Left forelimb (tissue), 1 donor: ENCODE measurements at places on chromosomes 5 and 9.
A peak's percentile ranks its signal among the peaks of the same experiment; 100 is the strongest.

DNA sequence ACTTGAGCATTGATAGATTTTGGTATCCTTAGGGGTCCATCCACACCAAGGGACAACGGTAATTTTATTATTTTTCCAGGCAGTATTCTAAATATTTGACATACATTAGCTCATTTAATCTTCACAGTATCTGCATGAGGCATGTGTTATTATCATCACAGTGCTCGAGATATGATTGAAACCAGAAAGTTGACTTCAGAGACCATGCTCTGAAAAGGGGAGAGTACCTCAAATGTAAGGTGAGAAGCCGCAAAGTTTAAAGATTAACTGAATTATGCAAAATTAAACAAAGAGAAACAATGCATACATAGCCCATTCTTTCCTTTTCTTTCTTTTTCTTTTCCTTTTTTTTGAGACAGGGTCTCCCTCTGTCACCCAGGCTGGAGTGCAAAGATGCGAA, 104.1 kb downstream of the SLC25A46 start:
- DNase-seq = no peak

GRCh38 chr5:60887096-60887495, 43.0 kb upstream of the ELOVL7 start:
- DNase-seq = no peak

DNA sequence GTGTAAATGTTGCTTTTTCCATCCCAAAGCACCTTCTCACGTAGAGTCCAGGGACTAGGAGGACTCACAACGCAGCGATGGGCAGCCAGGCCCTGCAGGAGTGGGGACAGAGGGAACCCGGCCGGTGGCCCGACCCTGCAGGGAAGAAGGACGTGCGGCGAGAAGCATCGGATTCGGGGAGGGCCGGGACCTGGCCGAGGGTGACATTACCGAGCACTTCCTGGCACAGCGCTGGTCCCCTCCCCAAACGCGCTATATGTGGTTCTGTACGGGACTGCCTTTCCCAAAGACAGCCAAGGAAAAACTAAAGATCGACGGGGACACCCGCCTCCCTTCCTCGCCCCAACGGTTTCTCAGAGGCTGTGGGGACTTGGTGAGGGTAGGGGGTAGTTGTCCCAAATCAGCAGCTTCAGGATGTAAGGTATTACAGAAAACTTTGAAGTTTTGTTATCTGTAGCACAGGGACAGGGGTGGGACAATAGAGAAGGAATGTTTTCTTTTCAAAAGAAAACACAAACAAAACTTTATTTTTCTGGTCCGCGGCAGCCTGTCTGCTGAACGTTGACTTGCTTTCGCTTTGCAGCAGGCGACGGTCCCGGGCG, 887 bp upstream of the MAP3K1 start:
- DNase-seq = peak; percentile 75

GRCh38 chr5:140035881-140036280, 7.2 kb downstream of the NRG2 start:
- no peak for DNase-seq

DNA sequence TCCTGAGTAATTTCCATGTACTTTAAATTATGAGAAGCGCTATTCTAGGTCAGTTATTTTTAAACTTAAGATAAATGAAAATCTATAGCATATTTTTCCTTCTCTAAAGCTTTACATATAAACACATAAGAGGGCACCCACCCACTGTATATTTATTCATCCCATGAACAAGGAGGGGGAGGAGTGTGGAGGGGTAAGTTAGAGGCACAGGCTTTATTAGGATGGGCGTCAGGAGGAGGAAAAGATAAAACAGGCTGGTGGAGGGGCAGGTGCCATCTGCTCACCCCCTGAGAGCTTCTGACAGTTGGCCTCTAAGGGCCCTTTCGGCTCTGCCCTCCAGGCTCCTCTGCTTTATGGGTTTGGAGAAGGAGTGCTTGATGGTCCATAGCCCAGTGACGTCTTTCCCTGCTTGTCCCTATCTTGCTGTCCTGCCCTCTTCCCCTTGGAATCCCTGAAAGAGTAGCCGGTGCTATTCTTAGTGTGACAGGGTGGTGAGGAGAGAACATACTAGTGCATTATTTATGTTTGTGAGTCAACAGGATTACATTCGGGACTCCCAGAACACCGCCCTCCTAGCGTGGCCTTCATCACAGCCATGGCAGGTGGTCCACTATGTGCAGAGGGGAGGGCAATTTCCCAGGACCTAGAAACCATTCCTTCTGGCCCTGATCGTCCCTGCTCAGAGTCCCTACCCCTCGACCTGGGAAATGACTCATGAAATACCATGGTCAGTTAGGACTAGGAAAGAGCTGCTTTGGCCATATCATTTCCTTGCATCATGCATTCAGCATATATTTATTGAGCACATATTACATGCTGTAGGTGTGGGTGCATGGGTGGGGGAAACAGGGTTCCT, 7.9 kb upstream of the SYNPO start:
- no peak for DNase-seq

DNA sequence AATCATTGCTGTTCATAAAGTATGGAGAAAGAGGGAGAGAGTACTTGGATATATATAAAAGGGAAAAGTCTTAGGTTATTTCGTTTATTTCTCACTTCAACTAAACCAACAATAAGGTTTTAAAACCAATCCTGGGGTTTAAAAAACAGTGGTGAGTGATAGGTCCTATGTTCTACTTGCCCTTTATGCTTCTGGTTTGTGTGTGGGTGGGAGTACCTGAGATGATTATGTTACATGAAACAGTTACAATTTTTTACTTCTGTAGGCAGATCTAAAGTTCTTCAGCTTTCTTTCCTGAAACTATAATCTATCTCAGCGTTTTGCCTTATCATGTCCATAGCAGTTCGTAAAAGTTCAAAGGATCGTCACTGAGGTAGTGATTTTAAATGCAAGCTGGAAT, 49.2 kb downstream of the STX17 start:
- no peak for DNase-seq

GRCh38 chr9:128651798-128652197, 4.8 kb downstream of the DYNC2I2 start:
- no peak for DNase-seq
